ENCODE measurements at places on chromosomes 7 and 10.

GRCh38 chr10:80708185-80708584 is 170.5 kb downstream of the SH2D4B start:
- DNase-seq = no peak

DNA sequence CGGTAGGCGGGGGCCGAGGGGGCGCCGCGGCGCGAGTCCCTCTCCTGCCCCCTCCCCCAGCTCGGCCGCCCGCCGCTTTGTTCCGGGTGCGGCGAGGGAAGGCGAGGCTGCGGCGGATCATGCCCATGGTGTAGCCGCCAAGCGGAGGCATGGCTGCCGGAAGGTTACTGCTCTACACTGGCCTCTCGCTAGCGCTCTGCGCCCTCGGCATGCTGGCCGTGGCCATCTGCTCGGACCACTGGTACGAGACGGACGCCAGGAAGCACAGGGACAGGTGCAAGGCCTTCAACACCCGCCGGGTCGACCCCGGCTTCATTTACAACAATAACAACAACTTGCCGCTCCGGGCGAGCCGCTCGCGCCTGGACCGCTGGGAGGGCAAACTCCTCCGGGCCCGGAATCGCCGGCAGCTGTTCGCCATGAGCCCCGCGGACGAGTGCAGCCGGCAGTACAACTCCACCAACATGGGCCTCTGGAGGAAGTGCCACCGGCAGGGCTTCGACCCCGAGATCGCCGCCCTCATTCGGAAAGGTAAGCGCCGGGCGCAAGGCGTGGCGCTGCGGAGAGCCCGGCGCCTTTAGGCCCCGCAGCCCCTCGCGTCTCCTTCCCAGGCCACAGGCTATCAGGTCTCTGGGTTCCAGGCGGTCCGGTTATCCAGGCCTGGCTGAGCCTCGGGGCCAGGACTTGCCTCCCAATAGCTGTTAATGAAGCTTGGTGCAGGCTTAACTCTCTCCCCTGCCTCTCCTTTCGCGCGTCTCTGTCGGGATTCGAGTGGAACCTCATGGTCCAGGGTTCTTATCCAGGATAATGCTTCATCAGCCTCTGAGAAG is 513 bp downstream of the TMEM178B start:
- no peak for DNase-seq

GRCh38 chr7:42494736-42495135 is 257.7 kb upstream of the GLI3 start:
- DNase-seq = no peak

GRCh38 chr10:103442031-103442461 is 10.1 kb downstream of the CALHM2 start:
- DNase-seq = no peak

- DNase-seq = no peak
Measured at GRCh38 chr7:18268571-18268970, 227.0 kb upstream of the HDAC9 start.

DNA sequence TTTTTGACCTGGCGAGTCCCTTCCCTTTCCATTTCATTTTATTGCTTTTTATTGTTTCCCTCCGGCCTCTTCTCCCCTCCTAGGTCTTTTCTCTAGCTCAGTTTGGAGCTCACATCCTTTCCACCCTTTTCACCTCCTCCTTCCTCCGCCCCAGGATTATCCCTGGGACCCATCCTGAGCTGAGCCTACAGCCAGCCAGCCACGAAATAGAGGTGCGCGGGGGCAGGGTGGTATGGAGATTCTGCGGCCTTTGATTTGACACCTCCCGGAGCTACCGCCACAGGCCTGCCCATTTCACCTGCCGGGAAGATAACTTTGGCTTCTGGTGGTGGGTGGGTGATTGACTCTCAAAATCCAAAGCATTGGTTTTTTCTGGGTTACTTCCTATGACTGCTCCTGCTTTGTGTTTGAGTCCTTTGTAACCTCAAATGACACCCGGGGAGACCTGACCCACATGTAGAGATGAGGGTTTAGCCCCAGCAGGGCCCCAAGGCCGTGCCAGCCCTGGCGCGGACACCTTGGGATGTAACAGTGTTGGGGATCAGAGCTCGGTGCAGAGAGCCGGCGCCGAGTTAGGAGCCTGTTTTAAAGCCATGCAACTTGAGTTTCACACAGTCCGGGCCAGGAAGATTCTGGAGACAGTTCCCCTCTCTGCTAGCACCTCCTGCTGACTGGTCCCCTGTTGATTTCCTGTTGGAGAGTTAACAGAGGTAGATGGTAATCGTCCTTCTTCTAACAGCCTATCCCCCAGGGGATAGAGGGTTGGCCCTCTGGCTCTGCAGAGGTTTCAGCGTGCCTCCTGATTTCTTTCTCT is 1.5 kb downstream of the DUSP5 start:
- DNase-seq = no peak

GRCh38 chr7:126223729-126224128 is 1029.0 kb downstream of the GRM8 start:
- DNase-seq = no peak

DNA sequence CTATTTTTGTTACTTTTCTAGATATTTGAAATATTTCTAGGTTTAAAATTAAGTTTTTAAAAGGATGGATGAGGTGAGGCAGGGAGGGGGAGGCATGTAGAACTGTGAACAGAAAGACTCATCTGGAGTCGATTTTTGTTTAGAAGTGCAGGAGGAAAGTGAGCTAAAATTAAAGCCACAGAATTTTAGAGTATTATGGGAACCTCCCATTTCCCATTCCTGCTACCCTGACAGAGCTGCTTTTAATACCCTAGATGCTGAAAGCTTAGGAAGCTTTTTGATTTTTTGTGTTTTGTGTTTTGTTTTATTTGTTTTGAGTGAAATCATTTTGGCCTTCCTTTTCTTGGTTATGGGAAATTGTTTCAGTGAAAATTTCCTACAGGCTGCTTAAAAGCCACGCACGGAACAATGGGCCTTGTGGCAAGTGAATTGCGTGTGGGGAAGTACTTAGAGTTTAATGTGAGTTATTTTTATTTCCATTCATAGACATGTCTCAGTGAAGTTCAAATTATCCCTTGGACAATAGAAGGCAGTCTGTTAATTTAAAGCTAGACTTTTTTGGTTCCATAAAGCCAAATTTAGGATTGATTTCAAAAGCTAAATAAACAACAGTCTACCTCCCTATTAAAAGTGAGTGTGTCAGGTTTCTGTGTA is 102.0 kb upstream of the HDAC9 start:
- DNase-seq = no peak

DNA sequence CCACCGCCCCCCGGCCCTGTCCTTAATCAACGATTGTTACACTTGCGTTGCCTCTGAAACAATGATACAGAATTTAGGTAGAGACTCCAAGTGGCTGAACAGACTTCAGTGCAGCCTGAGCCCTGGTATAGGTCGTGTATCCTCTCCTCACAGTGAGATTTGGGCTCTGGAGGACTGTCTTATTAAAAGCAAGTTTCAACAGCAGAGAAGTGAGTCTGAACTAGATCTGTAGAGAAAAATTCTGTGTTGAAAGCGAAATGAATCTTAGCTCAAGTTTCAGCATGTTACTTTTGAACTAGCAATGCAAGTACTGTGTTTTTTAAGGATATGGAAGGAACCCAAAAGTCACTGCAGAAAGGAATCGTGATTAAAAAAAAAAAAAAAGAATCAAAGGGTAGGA is 103.1 kb downstream of the HOXA1 start:
- DNase-seq = no peak

GRCh38 chr7:14748461-14748860 is 154.1 kb downstream of the DGKB start:
- DNase-seq = peak; percentile 67

- DNase-seq = peak; percentile 25
Measured at GRCh38 chr10:126844406-126844805, 60.8 kb upstream of the DOCK1 start.

DNA sequence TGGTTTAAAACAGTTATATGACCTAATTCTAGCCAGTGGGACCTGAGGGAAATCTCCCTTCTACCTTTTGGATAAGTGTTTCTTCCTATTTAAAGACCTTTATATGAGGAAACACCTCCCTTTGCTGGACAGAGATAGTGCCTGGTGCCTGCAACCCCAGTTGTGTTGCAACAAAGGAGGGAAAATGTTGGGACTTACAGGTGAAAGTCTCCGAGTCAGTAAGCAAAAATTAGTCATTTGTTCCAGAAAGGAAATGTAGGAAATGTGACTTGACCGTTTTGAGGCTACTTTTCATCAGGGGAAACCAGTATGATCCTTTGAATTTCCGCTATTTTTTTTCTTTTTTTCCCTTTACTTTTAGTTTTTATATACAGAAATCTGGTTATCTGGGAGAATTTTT is 165.5 kb downstream of the DKK1 start:
- DNase-seq = no peak

GRCh38 chr7:92528958-92529264 is 316 bp downstream of the RBM48 start:
- no peak for DNase-seq

GRCh38 chr7:43697690-43698089 is 31.6 kb downstream of the COA1 start:
- DNase-seq = no peak

DNA sequence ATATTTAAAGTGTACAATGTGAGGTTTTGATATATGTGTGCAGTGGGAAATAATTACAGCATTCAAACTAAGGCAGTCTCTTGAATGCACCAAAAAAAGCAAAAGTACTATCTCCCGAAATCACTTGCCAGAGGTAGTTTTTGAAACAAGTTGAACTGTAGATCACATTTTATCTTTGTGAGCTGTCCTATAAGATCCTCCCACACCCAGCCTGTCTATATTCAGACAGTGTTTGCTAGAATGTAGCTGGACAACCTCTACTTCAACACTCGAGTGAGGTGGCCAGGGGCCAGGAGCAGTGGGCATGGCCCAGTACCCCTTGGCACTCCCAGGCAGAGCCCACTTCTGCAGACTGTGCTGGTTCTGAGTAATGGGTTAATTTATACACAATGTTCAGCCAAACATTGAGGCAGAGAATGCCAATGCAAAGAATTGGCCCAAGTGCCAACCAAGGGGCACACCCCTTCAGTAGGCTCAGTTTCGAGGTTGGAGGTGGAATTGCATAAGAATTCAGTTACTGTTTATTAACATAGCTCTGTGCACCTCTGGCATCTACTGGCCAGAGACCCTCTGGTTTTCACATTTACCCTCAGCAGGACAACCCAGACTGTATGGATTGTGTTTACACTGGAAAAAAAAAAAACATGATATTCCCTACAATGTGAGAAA is 70.5 kb downstream of the AHR start:
- DNase-seq = no peak

DNA sequence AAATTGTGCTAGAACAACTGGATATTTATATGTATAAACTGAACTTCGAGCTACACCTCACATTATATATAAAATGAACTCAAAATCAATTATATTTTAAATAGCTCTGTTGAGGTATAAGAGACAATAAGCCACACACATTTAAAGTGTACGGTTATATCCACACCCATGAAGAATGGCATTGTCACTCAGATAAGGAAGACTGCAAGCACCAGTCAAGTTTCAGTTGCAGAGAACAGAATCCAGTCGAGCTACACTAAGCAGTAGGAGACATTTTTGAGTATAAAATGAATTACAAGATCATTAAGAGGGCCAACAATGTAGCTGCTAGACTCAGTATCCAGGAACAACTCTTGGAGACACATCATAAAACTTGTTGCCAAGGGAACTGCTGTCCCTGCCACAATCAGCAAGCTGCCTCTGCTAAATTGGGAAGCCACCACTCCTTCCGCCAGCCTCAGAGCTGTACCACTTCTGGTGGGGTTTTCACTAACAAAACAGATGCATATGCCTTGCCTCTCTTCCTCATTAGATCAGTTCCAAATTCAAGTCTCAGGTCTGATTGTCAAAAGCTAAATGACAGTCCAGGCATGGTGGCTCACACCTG is 19.6 kb upstream of the GPNMB start:
- DNase-seq = no peak

GRCh38 chr7:119969054-119969453 is 303.9 kb upstream of the KCND2 start:
- DNase-seq = no peak

DNA sequence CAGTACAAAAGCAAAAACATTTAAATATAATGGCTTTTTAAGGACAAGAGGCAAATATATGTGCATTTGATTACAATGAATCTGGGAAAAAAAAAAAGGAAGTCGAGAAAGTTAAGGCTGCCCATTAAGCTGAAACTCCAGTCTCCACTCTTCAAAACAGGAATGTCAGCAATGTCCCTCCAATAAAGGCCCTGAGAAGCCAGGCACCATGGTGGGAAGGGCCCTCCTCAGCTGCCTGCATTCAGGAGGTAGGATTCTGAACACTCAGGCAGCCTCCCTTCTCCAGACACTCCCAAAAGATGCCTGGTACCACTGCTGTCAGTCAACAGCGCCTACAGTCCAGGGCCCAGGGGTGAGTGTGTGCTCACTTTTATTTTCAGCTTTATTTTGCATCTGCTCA is 121.3 kb upstream of the MGMT start:
- no peak for DNase-seq

GRCh38 chr7:67907792-67908191 is 911.2 kb downstream of the TYW1 start:
- no peak for DNase-seq

DNA sequence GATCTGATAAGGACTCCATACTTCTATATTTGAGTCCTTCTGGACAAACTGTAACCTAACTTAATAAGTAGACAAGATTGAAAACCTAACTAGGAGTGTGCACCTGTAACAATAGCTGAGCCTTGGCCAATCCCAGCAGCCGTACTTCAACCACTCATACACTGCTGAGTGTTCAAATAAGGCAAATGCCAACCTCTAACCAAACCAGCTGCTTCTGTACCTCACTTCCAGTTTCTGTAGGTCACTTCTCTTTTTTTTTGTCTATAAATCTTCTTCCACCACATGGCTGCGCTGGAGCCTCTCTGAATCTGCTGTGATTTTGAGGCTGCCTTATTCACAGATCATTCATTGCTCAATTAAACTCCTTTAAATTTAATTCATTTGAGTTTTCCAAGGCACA is 753.2 kb downstream of the DNAJB9 start:
- DNase-seq = no peak

DNA sequence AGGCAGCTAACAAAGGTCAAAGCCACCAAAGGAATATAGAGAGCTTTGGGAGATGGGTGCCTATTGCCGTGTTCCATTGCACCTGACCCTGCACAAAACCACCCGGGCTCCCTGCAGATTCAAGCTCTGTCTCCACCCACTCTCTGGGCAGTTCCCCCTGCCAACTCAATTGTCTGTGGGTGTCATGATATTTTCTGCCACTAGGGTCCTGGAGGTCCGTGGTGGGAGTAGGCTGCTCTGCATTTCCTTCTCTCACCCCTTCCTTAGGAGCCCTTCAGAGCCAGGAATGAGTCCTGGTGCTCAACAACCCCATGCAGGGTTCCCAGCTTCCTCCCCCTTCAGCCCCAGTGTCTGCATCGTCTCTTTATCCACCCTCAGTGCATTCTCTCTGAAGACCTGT is 34.1 kb downstream of the PNLIPRP2 start:
- no peak for DNase-seq

DNA sequence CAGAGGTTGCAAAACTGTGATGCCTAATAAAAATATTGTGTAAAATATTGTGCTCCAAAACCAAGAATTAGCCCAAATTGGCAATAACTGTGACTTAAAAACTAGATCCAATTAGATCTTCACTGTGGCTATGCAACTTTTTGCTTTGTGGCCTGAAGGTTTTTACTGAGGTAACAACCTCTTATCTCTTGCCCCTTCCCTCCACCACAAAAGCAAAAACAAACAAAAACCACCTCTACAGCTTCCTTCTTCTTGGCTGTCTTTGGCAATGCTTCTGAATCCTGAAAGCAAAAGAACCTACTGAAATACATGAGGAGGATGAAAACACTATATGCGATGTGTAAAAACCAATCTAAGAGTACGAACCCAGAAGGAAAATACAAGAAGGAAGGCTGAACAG is 226.7 kb upstream of the MBL2 start:
- DNase-seq = no peak

- DNase-seq = no peak
Measured at GRCh38 chr10:32326119-32326518, 20.8 kb downstream of the EPC1 start.

Data from urothelium cell line (cell line).